ENCODE measurements at places on chromosomes 3 and 15.

- DNase-seq: no peak
These were observed 32.8 kb upstream of the ACAP2 start for GRCh38 chr3:195475614-195476013.

- no peak for DNase-seq
These were observed 293.3 kb upstream of the THBS1 start for GRCh38 chr15:39287322-39288195.

DNA sequence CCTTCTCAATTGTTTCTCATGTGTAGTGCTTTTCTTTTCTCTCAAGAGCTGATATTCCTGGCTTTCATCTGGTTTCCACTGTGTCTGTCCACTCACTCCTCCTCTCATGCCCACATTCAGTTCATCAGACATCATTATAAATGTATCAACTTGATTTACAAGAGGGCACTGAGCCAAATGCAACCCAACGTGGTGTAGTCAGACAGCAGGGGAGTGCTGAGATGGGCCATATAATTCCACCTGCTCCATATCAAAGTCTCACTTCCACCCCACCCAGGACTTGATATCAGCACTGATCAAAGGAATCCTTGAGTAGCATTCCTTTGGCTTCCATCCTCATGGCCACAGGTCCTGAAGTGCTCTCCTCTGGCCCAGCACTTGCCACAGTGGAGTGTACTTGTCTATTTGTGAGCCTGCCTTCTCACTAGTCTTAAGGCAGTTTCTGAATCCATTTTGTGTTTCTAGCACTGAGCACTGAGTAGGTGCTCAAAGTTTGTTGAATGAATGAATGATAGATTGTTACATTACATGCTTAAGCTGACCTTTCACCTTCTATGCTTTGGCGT is 252.8 kb downstream of the CLSTN2 start:
- DNase-seq: no peak

- no peak for DNase-seq
These were observed 287.3 kb upstream of the TPRG1 start for GRCh38 chr3:188884299-188885043.
